Neuronal stem cell (in vitro differentiated cells): ENCODE measurements at places on chromosomes 7 and 10.

GRCh38 chr10:132277311-132277741 is 30.4 kb downstream of the STK32C start:
- no peaks in the 10 kb centered on the region for H3K27me3 ChIP-seq
- no peak overlapping the region for H3K27ac ChIP-seq
- H3K4me1 ChIP-seq, result peaks cover 9% of the 10 kb centered on the region
- DNase-seq, result no peak
- no peaks in the 10 kb centered on the region for H3K36me3 ChIP-seq

GRCh38 chr10:70598857-70599295 is 3.7 kb downstream of the PRF1 start:
- no peaks in the 10 kb centered on the region for H3K4me1 ChIP-seq
- peaks cover 13% of the 10 kb centered on the region for H3K27me3 ChIP-seq
- H3K27ac ChIP-seq, result no peak overlapping the region
- no peaks in the 10 kb centered on the region for H3K36me3 ChIP-seq
- no peak overlapping the region for H3K4me3 ChIP-seq

GRCh38 chr7:1674161-1675035 is 4.3 kb downstream of the ELFN1 start:
- H3K27ac ChIP-seq, result no peak overlapping the region
- H3K4me1 ChIP-seq, result peaks cover 17% of the 10 kb centered on the region
- no peak overlapping the region for H3K4me3 ChIP-seq
- H3K36me3 ChIP-seq, result peaks cover 3% of the 10 kb centered on the region
- H3K27me3 ChIP-seq, result no peaks in the 10 kb centered on the region

- H3K27me3 ChIP-seq, result no peaks in the 10 kb centered on the region
- H3K4me3 ChIP-seq, result no peak overlapping the region
- no peak for DNase-seq
- no peaks in the 10 kb centered on the region for H3K4me1 ChIP-seq
- H3K27ac ChIP-seq, result no peak overlapping the region
These were observed 770.1 kb upstream of the CELF2 start for GRCh38 chr10:10247585-10247984.

DNA sequence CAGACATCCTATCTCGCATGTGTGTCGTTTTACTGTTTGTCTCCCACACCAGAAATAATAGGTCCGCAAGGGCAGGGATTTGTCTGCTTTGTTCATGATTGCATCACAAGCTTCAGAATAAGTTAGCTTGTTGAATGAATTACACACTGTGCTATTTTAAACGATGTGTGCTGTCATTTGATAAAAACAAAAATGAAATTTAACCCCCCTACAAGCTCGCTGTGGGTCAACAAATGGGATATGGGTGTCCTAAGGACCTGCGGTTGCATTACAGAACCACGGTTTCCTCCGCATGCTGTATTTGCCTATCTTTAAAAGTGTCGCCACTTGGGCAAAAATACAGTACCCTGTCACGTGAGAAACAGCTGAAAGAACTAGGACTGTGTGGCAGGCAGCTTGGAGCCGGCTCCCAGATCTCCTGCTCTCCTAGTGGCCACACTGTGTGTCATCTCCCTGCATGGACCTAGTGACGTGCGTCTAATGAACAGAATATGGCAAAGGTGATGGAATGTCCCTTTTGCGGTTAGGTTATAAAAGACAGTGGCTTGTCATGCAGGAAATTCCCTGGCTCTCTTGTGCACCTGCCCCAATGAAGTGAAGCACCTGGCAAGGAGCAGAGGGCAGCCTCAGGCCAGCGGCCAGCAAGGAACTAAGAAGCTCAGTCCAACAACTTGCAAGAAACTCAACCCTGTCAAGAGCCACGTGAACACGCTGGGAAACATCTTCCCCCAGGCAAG is 32.9 kb upstream of the CRYGN start:
- H3K4me1 ChIP-seq, result no peaks in the 10 kb centered on the region
- DNase-seq, result no peak
- no peaks in the 10 kb centered on the region for H3K27me3 ChIP-seq
- no peak overlapping the region for H3K27ac ChIP-seq
- H3K36me3 ChIP-seq, result peaks cover 14% of the 10 kb centered on the region

GRCh38 chr10:85602306-85602705 is 764.3 kb downstream of the GRID1 start:
- no peak for DNase-seq
- peaks cover 2% of the 10 kb centered on the region for H3K4me1 ChIP-seq
- no peak overlapping the region for H3K27ac ChIP-seq
- no peak overlapping the region for H3K4me3 ChIP-seq
- H3K36me3 ChIP-seq, result no peaks in the 10 kb centered on the region

GRCh38 chr7:140726281-140726680 is 29.8 kb downstream of the NDUFB2 start:
- H3K27ac ChIP-seq, result no peak overlapping the region
- H3K27me3 ChIP-seq, result no peaks in the 10 kb centered on the region
- no peak overlapping the region for H3K4me3 ChIP-seq
- H3K4me1 ChIP-seq, result peaks cover 6% of the 10 kb centered on the region

DNA sequence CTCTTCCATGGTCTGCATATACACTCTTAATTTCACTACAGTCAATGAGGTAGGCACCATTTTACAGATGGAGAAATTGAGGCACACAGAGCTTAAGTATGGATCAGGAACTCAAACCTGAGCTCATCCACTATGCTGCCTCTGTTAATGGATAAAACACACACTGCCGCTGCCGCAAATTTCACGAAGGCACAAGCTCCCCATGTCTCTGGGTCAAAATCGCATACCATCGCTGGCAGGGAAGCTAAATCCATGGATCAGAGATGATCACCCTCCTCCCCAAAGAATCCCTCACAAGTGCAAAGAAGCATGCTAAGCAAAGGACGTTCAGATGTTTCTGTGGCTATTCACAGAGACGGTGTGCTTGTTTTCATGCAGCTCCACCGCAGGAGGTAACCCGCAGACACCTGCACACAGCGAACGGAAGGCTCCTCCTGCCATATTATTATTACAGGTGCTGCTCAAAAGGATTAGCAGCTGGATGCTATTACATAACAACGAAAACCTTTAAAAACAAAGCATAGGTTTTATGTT is 109.3 kb downstream of the UBE2H start:
- no peak overlapping the region for H3K4me3 ChIP-seq
- no peak for DNase-seq
- H3K27me3 ChIP-seq, result no peaks in the 10 kb centered on the region
- no peaks in the 10 kb centered on the region for H3K36me3 ChIP-seq
- no peaks in the 10 kb centered on the region for H3K4me1 ChIP-seq

GRCh38 chr10:15433850-15434537 is 62.9 kb upstream of the FAM171A1 start:
- H3K4me1 ChIP-seq, result no peaks in the 10 kb centered on the region
- peak; percentile 53 for DNase-seq
- no peaks in the 10 kb centered on the region for H3K36me3 ChIP-seq
- no peaks in the 10 kb centered on the region for H3K27me3 ChIP-seq

DNA sequence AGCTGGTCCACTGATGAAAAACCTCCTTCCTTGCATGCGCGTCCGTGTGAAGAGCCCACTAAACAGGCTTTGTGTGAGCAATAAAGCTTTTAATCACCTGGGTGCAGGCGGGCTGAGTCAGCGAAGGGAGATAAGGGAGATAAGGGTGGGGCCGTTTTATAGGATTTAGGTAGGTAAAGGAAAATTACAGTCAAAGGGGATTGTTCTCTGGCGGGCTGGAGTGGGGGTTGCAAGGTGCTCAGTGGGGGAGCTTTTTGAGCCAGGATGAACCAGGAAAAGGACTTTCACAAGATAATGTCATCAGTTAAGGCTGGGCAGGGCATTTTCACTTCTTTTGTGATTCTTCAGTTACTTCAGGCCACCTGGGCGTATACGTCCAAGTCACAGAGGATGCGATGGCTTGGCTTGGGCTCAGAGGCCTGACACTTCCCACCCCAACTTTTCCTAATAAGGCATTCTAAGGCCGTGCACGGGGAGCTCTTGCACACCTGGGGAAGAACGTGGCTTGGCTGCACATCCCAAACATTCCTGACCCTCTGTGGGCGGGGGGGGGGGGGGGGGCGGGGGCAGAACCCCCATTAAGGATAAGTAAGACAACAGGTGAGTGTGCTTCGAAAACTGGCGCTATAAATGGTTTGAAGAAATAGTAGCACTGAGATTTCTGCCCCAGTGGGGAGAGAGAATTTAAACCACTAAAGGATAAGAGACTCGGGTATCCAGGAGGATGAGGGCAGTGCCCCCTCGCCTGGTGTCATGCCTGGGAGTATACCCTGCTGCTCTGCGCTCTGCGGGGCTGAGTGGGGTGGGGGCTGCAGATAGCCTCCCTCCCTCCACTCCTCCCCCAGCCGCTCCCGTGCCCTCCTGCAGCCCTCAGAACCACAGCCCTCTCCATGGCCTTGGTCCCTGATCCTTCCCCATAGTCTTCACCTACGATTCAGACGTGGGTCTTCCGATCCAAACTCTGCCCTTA is 217.6 kb downstream of the MLLT10 start:
- peaks cover 70% of the 10 kb centered on the region for H3K36me3 ChIP-seq
- no peak overlapping the region for H3K4me3 ChIP-seq
- peaks cover 5% of the 10 kb centered on the region for H3K4me1 ChIP-seq
- no peak overlapping the region for H3K27ac ChIP-seq
- no peak for DNase-seq

- H3K27ac ChIP-seq, result no peak overlapping the region
- H3K27me3 ChIP-seq, result no peaks in the 10 kb centered on the region
- peaks cover 5% of the 10 kb centered on the region for H3K4me1 ChIP-seq
- H3K36me3 ChIP-seq, result peaks cover 78% of the 10 kb centered on the region
These were observed 181.0 kb downstream of the PRPF18 start for GRCh38 chr10:13767676-13768178.

DNA sequence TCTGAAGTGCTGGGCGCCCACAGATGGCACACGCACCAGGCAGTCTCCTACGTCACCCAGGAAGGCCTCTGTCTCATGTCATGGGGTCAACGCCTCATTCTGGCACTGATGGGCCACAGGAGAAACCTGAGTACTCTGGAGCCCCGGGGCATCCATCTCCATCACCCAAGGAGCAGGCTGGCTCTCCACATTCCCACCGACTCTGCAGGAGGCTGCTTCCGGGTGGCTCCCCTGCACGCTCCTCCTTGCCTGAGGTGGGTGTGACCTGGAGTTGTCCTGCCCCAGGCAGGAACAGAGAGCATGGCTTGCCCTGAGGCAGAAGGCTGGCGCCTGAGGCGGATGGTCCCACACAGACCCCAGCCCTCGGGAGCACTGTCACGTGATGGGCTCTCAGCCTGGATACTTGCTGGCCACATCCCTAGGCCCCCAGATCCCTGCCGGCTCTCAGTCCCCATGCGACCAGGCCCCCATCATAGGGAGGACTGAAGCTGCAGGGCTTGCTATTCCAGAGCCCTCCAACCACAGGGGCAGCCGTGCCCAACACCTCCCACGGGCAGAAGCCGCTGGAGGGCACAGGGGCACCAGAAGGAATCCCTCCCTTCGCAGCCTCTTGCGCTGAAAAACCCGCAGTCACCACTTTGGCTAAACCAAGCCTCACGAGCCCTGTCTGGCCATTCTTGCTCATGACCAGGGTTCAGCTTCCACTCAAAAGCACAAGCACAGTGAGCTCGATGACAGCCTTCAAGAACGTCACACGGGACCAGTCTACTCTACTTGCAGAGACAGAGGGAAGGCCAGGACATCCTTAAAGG is 80.7 kb downstream of the MAD1L1 start:
- no peak overlapping the region for H3K27ac ChIP-seq
- H3K27me3 ChIP-seq, result no peaks in the 10 kb centered on the region
- H3K4me3 ChIP-seq, result no peak overlapping the region
- H3K36me3 ChIP-seq, result peaks cover 9% of the 10 kb centered on the region

- no peak overlapping the region for H3K27ac ChIP-seq
- no peak for DNase-seq
- H3K27me3 ChIP-seq, result no peaks in the 10 kb centered on the region
- peak overlapping the region; percentile 76 for H3K4me3 ChIP-seq
- H3K4me1 ChIP-seq, result no peaks in the 10 kb centered on the region
These were observed 1.6 kb downstream of the GLUD1 start for GRCh38 chr10:87092861-87093631.

- no peak overlapping the region for H3K4me3 ChIP-seq
- peaks cover 12% of the 10 kb centered on the region for H3K27me3 ChIP-seq
These were observed 28.7 kb downstream of the PRSS2 start for GRCh38 chr7:142799437-142799835.

- peaks cover 17% of the 10 kb centered on the region for H3K36me3 ChIP-seq
- no peak for DNase-seq
- no peaks in the 10 kb centered on the region for H3K4me1 ChIP-seq
- H3K4me3 ChIP-seq, result no peak overlapping the region
These were observed 65.9 kb downstream of the CLIP2 start for GRCh38 chr7:74355091-74355490.

DNA sequence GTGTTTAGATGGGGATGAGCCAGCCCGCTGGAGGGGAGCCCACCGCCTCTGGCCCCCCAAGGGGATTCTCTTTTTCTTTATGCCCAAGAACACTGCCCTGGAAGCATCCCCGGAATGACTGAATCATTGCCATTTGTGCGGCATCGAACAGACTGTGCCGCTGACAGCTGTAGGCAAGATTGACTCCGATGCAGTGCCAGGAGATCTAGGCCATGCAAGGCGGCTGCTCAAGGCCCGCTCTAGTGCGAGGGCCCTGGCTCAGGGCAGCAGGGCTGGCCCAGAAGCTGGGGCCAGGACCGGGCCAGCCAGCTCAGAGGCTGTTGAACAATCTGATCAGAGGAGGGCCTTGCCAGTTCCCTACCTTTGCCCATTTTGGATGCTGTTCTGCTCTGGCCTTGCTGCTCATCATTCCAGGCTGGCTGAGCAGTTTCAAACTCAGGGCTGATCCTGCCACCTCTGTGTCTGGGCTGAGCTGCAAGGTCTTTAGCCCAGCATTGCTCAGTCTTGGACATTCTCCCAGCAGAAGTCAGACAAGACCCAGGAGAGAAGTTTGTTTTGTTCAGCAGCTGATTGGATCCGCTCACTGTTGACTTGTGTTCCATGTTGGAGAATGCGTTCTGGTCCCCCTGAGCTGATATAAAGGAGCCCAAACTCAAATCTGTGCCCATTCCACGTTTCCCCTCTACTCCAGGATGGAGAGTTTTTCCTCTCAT is 485.3 kb upstream of the GALNT17 start:
- H3K27me3 ChIP-seq, result no peaks in the 10 kb centered on the region
- peaks cover 14% of the 10 kb centered on the region for H3K4me1 ChIP-seq
- H3K36me3 ChIP-seq, result no peaks in the 10 kb centered on the region
- no peak overlapping the region for H3K27ac ChIP-seq
- no peak for DNase-seq

DNA sequence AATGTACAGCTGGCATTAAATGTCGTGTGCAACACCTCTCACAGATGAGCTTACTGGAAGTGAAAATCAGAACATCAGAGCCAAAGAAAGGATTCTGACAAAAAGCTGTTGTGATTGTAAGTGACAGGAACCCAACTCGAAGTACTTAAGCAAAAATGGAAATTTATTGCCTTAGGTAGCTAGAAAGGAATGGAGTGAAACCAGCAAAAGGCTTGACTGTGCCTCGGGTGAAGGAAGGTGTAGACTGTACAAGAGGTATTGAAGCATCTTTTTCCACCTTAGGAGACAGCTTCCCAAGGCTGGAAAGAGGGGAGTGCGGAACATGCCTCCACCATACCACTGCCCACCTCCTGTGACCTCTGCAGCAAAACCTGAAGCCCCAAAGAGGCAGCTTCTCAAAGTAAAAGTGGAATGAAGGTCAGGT is 27.3 kb upstream of the ITGB1 start:
- H3K36me3 ChIP-seq, result no peaks in the 10 kb centered on the region
- H3K27ac ChIP-seq, result no peak overlapping the region
- DNase-seq, result no peak
- H3K27me3 ChIP-seq, result no peaks in the 10 kb centered on the region
- no peak overlapping the region for H3K4me3 ChIP-seq
- H3K4me1 ChIP-seq, result peaks cover 30% of the 10 kb centered on the region
